ENCODE measurements at places on chromosomes 3 and 15.
A peak's percentile ranks its signal among the peaks of the same experiment; 100 is the strongest.

DNA sequence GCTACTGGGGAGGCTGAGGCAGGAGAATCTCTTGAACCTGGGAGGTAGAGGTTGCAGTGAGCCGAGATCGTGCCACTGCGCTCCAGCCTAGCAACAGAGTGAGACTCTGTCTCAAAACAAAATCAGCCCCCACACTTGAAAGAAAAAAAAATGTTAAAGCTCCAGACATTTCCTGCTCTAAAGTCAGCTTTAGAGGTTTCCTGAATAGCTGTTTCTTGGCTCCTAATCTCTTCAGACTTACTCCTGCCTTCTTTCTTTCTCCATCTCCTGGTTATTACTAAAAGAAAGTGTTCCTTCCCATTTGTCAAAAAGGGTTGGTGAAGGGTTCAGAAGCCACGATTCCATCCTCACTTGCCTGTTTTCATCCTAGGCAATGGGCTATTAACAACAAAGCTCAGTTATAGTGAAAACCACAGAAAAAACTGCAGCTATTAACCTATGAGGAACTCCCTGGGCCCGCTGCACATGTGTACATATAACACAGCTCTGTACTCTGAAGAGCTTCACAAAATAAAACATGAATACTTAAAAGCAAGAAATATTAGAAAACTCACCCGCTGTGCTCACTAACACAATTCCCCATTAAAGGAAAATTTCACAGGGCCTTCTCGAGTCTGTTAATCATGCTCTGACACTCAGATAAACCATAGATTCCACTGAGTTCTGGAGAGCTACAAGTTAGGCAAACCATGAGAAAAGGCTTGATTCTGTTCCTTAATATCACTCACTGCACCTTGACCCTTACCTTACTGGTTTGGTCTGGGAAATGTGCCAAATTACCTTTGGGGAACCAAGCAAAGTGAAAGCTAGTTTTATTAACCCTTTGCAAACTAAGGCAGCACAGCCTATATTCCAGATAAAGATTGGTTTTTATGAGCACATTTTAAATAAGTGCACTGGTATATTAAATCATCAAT, 89.9 kb upstream of the TSPAN3 start:
- no peak for DNase-seq

DNA sequence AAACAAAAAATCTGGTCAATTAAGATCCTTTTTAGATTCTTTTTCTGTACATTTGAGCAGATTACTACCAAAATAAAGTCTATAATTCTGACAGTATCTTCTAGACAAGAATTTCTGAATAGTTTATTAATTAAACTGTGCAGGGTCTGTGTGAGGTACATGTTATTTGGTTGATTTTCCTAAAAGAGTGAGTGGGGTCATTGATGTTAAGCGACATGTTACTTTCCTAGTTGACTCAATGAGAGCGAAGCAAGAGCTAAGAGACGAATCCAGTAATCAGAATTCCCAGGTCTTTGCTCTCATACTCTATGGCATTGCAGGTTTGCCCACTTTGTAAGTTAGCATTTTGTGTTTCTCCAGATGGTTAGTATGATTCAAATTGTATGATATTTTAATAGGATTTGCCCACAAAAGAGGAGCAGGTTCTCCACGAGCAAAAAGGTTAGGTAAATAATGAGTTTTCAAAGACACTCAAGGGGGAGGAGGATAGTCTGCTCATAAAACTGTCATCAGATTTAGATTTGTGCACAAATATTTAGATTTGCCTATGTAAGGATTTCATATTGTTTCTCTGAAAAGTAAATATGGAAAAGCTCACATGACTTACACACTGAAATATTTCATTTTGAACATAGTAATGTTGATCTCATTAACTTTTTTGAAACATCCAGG, 217.2 kb upstream of the CGNL1 start:
- DNase-seq: no peak

GRCh38 chr3:39338201-39338600, 8.7 kb downstream of the CCR8 start:
- no peak for DNase-seq

DNA sequence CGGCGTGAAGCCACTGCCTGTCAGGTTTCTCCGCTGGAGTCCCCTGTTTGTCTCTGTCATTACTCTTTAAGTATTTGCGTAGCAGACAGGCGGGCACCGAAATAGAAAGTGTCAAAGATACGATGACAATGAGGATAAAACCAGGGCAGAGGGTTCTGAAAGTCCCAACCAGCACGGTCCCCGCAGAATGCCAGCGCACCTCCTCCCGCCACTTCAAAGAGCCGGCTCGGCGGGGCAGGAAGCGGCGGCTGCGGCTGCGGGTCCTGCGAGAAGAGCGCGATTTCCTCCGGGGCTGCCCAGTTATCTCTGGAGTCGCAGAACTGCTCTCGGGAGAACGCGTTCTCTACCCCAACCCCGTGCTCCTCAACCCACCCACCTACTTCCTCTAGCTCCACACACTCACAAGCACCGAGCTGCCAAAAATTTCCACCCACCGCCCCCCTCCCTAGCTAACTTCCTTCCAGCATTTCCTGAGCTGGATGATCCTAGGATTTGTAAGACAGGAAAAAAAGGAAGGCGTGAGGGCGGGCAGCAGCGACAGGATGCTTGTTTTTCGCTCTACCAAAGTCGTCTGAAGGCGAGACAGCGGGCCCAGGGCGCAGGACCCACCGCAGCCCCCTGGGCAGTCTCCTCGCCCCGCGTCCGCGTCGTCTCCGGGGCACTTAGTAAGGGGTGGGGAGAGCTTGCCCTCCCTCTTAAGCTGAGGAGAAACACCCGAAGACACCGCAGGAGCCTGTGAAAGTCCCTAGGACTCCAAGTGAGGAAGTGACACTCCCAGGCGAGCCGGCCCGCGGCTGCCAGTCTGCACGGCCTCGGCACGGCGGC, at the start of gene ARHGAP31:
Gene ARHGAP31, plus strand, starts transcription at position 513 of the 825 bp plus-strand sequence. CDS start 522 bp downstream, outside the sequence.
- DNase-seq: peak; percentile 76

GRCh38 chr3:190097025-190097424, 23.7 kb downstream of the P3H2 start:
- DNase-seq: no peak

GRCh38 chr3:112038863-112039262, 4.3 kb downstream of the TMPRSS7 start:
- peak; percentile 51 for DNase-seq

- DNase-seq: no peak
Measured at GRCh38 chr15:87609474-87609873, 647.1 kb downstream of the NTRK3 start.

DNA sequence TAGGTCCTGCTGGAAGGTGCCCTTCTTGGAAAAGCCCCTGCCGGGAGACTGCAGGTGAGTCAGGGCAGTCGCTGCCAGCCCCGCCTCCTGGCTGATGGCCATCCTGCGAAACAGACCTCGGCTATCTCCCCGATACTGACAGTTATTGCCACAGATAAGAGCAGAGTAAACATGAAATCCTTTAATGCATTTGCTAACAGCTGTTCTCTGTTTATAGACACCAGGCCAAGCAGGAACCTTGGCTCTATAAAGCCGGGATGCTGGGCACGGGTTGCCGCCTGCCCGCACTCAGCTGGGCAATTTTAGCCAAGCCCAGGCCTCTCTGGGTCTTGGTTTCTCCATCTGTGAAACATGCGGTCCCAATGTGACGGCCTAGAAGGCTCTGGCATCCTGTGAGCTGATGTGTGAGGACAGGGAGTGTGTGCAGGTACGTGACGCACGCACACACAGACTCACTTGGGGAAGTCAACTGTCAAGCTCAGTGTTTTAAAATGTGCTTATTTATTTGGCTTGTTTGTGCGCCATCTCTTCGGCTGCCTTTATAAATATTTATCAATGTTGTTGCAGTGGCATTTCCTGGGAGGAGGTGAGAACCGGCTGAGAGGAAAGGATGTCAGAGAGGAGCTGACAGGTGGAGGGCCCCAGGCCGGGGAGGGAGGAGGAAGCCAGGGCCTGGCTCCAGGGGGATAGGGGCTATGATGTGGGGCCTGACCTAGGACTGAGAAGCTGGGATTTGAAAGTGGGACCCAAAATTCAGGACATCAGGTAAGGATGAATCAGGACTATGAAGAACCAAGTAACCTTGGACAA, 50.8 kb upstream of the PRR23E start:
- no peak for DNase-seq

DNA sequence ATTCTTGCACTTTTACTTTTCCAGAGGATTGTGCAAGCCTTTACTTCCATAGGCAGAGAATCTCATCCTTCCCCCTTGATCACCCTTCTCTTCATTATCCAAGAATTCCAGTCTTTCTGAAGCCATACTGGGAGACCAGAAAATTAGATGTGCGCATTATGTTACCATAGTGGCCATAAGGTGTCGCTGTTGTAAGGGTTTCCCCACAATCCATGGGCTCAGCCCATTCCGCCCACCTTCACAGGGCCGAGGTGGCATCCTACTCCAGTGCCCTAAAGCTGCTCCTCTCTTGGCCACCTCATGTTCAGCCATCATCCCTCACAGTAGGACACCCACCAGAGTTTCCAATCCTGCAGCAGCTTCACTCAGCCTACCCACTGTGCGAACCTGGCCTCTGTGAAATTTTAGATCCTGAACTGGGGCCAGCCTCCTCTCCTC, 35.0 kb downstream of the CTSH start:
- DNase-seq: peak; percentile 62

DNA sequence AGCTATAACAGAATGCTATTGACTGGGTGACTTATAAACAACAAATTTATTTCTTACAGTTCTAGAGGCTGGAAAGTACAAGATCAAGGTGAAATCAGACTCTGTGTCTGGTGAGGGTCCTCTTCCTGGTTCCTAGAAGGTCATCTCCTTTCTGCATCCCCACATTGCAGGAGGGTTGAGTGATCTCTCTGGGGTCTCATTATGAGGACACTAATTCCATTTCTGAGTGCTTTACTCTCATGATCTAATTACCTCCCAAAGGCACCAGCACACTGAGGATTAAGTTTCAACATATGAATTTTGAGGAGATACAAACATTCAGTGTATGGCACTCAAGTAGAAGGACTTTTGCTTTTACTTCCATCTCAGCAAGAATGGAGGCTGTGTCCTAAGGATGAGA, 534.1 kb upstream of the KCNMB2 start:
- no peak for DNase-seq

GRCh38 chr3:160980740-160981139, 124.4 kb downstream of the B3GALNT1 start:
- no peak for DNase-seq

DNA sequence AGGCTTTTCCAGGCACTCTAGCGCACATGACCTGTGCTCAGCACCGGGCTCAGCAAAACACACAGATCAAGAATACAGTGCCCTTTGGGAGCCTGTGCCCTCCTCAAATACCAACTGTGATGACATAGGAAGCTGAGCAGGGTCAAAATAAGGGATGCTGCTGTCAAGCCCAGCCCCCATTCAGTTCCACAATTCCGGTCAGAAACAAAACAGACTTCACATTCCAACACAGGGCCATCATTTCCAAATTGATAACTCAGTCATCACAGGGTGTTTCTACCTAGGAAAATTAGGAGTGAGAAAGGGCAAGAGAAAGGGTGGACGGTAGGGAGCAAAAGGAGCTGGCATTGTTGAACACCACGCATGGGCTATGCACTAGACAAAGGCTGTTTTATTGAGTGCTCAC, 158.4 kb upstream of the CCDC54 start:
- DNase-seq: no peak

- no peak for DNase-seq
Measured at GRCh38 chr3:144415492-144415891, 443.9 kb downstream of the DIPK2A start.

DNA sequence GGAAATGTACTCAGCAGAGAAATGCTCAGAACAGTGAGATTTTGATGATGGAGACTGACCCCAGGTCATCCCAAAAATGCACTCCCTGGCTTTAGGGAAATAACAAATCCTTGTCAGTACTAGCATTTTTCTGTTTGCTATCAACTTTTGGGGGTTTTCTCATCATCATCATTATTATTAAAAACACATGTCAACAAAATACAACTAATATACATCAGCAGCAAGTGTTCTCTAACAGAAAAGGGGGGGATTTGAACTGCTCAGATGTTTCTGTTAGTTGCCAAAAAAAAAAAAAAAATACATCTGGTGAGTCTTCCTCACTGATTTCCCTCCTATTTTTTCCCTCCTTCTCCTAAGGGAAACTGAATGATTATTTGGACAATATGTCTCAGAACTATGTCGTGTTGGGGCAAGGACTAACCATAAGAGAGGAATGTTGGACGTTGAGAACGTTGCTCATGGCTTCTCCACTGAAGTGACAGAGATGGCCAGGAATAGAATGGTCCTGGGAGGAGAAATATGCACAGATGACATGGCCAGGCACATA, 230.0 kb upstream of the MCTP2 start:
- DNase-seq: no peak

DNA sequence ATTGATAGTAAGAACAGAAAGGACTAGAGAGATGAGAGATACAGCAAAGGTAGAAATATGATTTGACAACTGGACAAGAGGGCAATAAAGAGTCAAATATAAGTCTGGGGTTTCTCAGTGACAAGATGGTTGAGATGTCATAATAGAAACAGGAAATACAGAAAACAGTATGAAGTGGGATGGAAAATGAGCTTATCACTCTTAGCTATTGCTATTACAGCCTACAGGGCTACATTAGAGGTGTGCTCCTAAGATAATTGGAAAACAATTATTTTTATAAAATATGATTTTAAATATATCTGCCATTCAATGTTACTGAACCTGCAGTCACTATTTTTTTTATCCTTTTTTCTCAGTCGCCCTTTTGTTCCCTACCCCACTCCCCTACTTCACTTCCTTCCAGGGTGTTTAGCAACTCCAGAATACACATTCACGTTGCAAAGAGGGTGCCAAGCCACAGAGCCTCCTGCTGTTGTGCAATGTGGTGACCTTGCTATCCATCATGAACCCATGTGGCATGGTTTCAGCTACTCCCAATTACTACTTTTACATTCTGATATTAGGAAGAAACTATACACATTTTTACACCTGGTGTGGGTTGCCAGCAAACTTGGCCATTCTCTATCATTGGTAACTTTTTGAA, 6.0 kb downstream of the NRG4 start:
- DNase-seq: no peak

- no peak for DNase-seq
Measured at GRCh38 chr3:189449084-189449483, 182.1 kb upstream of the TP63 start.

- DNase-seq: no peak
Measured at GRCh38 chr3:13536832-13537231, 12.1 kb upstream of the FBLN2 start.

DNA sequence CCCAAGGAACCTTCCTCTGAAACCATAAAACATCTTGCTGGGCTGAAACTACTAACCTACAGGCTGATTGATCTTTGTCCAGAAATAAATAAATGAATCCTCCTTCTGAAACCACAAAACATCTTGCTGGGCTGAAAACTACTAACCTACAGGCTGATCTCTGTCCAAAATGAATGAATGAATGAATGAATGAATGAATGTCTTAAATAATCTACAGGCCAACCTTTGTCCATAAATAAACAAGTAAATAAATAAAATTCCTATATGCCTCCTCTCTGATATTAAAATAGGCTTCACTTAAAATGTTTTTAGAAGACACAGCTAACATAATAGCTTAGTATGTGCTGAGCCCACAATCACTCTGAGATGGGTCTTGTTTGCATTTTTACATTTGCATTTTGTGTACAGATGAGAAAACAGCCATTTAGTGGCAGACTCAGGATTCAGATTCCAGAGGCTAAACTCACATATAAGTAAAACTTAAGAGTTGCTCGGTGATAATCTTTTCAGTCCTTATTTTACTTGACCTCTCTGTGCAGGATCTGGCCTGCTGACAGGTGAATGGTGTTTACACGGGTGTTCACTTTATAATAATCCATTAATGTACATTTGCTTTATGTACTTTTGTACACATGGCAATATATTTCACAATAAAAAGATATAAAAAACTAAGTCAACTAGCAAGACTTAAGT, 10.4 kb downstream of the TJP1 start:
- DNase-seq: no peak
